ENCODE measurements at places on chromosomes 12 and 14.

DNA sequence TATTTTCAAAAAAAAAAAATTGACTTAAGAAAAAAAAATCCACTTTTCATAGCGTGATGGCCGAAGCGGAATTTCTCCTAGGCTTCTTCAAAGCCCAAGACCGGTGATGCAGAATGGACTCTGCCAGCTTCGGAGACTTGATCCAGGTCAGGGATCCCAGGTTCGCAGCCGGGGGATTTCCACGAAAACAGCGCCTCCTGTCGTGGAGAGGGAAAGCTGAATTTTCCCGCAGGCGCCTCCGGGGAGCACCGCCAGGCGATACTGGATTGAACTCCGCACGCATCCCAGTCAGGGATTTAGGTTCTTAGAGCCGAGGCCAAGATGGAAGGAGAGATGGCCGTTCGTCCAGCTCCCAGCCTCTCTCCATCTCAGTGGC is 2.1 kb downstream of the TTC6 start:
- no peak for DNase-seq

DNA sequence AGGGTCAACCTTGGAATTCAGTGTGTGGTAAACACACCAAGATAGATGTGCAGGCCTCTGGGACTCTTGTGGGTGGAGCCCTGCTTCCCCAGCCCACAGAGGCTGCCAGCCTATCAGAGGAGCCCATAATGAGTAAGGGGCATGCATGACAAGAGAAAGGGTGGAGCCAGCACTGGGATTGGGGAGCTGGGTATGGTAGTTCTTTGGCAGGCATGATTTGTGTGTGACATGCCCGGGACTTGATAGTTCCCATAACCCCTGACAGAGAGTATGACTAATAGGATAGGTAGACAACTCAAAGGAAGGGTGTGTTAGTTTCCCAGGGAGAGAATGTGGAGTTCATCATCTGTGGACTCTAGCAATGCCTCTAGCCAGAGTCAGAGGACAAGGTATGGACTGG is 143.0 kb downstream of the EMP1 start:
- DNase-seq: no peak

- DNase-seq: no peak
Measured at GRCh38 chr12:3604748-3605586, 114.0 kb downstream of the PRMT8 start.

DNA sequence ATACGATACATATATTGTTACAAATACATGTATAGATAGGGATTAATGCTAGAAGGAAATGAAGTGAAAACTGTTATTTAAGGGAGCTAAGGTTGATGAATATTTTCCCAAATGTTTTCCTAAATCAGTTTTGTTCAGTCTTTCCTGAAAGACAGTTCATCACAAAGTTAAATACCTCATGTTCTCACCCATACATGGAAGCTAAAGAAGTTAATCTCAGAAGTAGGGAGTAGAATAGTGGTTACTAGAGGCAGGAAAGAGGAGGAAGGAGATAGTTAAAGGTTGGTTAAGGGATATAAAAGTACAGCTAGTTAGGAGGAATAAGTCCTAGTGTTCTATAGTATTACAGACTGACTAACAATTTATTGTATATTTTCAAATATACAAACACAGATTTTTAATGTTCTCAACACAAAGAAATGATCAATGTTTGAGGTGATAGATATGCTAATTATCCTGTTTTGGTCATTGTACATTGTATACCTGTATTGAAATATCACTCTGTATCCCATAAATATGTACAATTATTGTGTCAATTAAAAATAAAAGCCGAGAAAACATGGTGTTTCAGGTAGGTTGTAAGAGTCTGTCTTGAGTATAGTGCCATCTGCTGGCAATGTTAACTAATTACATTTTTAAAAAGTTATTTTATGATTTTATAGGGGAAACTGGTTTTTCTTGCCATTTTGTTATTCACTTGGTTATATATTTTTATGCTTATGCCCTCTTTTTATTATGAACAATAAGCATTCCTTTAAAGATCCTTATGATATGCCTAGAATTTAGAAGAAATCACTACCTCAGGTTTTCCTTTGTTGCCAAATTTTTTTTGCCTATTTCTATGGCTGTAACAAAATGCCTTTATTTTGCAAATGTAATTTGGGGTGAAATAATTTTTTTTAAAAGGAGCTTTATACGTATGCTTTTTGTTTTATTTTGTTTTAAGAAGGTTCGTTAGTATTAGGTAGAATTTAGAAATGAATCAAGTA is 26.9 kb downstream of the ZDHHC17 start:
- DNase-seq: no peak

Data from activated naive CD4-positive, alpha-beta T cell treated with anti-CD3 and anti-CD28 coated beads, Interleukin-2, amount 50 U/mL, for 72 hours (primary cell).